ENCODE measurements at places on chromosomes 2 and 18. TPM values are rescaled to one million over a fixed set of nuclear protein-coding genes. Genes with fewer than 3 reads are reported as not detected.

DNA sequence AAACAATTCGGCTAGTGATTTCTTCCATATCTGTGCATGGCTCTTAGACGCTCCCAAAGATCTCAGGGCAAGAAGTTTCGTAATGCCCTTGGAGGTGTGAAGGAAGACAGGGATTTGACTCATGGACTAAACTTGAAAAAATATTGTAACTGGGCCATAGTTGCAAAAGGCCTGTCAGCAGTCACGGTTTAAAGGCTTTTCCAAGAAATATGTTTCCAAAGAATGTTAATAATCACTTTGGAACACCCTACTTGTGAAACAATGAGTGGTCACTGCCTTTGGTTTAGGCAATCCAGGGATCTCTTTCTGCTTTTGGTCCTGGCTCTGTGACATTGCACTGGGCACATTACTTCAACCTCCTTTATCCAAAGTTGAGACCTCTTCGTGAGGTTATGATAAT, 102.5 kb upstream of the RASGRP3 start:
- H3K4me3 ChIP-seq = no peak overlapping the region
- no peaks in the 10 kb centered on the region for H3K36me3 ChIP-seq
- no peak for DNase-seq
- H3K27me3 ChIP-seq = no peaks in the 10 kb centered on the region

DNA sequence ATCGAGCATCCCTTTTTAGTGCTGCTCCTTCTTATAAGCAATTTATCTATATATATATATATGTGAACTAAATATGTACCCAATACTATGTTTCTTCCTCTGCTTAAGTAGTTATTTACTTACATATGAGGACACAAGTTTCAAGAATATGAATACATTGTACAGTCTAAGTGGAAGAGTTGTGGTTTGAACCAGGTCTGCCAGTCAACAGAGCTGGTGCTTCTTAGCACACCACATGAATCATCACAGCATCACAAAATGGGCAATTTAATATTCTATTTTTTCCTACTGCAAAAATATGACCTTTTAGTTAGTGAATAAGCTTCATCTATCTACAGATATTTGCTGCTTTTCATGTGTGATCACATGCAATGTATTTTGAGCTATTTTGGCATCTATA, 64.4 kb upstream of the SPAG16 start:
- H3K4me1 ChIP-seq = no peaks in the 10 kb centered on the region
- H3K27me3 ChIP-seq = no peaks in the 10 kb centered on the region
- H3K4me3 ChIP-seq = no peak overlapping the region
- H3K36me3 ChIP-seq = no peaks in the 10 kb centered on the region

- H3K27me3 ChIP-seq = no peaks in the 10 kb centered on the region
- no peak overlapping the region for H3K4me3 ChIP-seq
- H3K4me1 ChIP-seq = no peaks in the 10 kb centered on the region
These were observed 193.4 kb downstream of the LRRTM1 start for GRCh38 chr2:80111185-80111584.

GRCh38 chr2:187580462-187581124, 26.4 kb upstream of the TFPI start:
- H3K4me1 ChIP-seq = peaks cover 23% of the 10 kb centered on the region
- H3K27ac ChIP-seq = peak overlapping the region; percentile 78
- H3K4me3 ChIP-seq = no peak overlapping the region
- peak; percentile 87 for DNase-seq
- H3K36me3 ChIP-seq = no peaks in the 10 kb centered on the region

DNA sequence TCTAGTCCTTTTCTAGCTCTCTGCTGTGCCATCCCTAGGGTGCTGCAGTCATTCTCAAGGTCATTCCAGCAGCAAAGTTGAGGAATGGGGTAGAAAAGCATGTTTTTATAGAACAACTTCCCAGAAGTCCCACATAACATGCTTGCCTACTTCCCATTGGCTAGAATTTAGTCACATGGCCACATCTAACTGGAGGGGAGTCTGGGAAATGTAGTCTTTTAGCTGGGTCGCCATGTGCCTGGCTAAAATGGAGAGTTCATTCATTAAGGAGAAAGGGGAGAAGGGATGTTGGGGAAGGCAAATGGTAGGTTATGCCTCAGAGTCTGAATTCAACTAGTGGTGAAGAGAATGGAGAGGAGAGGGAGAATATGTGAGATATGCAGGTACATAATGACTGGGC, 85.7 kb downstream of the SLC4A3 start:
- H3K27ac ChIP-seq = no peak overlapping the region
- H3K36me3 ChIP-seq = no peaks in the 10 kb centered on the region
- peak; percentile 15 for DNase-seq
- H3K27me3 ChIP-seq = no peaks in the 10 kb centered on the region
- no peak overlapping the region for H3K4me3 ChIP-seq

- H3K27ac ChIP-seq = no peak overlapping the region
- H3K36me3 ChIP-seq = no peaks in the 10 kb centered on the region
- no peaks in the 10 kb centered on the region for H3K4me1 ChIP-seq
- H3K4me3 ChIP-seq = no peak overlapping the region
- H3K27me3 ChIP-seq = no peaks in the 10 kb centered on the region
These were observed 11.1 kb downstream of the CHRNA1 start for GRCh38 chr2:174753038-174753633.

GRCh38 chr2:29104688-29105087, 10.5 kb upstream of the CLIP4 start:
- H3K4me3 ChIP-seq = no peak overlapping the region
- no peaks in the 10 kb centered on the region for H3K27me3 ChIP-seq
- no peak overlapping the region for H3K27ac ChIP-seq
- no peak for DNase-seq
- H3K36me3 ChIP-seq = no peaks in the 10 kb centered on the region
- no peaks in the 10 kb centered on the region for H3K4me1 ChIP-seq

The G6PC2 gene
- not detected for total RNA-seq

Data from endothelial cell of umbilical vein (primary cell).